ENCODE measurements at places on chromosomes 1 and 21.

DNA sequence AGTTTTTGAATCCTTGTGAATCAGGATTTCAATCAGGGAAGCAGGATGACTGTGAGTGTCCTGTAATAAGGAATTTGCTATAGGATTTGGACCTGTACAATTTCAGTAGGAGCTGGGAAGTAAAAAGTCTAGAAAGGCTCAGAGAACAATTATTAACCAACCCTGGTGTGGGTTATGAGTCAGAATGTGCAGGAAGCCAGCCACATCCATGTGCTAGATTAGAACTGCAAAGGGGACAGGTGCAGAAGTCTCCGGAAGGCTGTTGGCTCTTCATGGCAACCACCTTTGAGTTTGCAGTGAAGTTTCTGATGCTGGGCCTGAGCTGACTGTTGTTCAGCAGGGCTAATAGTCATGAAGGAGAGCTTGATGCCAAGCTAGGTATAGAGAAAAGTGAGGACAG is 70.7 kb downstream of the SPATA46 start:
- DNase-seq, result no peak

GRCh38 chr1:157691285-157691920 is 9.2 kb downstream of the FCRL3 start:
- DNase-seq, result no peak

DNA sequence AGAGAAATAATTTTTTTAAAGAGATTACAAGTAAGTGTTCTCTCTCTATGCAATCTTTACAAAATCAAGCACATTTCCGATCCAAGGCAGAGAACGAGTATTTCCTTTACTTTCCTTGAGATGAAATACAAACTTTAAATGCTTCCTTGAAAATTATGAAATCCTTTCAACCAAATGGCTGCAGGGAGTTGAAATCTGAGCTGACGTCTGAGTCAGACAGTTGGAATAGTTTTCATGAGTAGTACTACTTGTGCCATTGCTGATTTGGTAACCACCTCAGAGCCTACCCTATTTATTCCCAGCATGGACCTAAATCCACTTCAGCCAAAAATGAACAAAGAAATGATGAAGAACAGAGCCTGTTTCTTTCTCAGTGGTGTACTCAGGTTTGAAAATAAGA is 183.6 kb downstream of the GIPC2 start:
- no peak for DNase-seq

- DNase-seq, result no peak
Measured at GRCh38 chr1:227343727-227344551, 25.6 kb upstream of the CDC42BPA start.

GRCh38 chr1:12450090-12450755 is 167.8 kb downstream of the DHRS3 start:
- no peak for DNase-seq

- DNase-seq, result no peak
Measured at GRCh38 chr1:230957580-230957989, 21.1 kb downstream of the TTC13 start.

DNA sequence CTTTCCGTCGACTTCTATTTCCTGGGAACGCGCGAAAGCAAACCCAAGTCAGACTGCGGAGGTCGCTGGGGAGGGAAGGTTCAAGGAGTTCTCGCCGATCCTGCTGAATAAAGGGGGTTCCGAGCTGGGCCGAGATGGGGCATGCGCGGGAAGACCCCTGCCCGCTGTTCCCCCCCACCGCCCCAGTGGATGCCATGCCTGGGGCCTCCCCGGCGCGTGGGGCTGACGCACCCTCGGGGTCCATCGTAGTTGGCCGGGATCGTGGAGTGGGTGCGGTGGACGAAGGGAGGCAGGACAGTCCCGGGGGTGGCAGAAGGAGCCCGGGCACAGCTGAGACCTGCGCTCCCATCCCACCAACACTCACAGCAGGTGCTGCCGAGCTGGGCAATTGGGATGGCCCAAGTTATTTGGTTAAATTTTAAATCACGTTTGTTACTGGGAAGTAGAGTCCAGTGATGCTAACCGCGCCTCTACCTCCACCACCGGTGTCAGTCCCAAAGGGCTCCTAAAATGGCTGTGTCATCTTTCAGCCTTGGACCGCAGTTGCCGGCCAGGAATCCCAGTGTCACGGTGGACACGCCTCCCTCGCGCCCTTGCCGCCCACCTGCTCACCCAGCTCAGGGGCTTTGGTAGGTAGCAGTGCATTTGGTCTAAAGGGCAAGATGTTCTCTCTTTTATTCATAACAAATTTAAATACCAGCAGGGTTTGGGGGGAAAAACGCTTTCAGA is 801 bp downstream of the MX1 start:
- no peak for DNase-seq

GRCh38 chr1:229665912-229666558 is 40.0 kb downstream of the URB2 start:
- DNase-seq, result no peak

DNA sequence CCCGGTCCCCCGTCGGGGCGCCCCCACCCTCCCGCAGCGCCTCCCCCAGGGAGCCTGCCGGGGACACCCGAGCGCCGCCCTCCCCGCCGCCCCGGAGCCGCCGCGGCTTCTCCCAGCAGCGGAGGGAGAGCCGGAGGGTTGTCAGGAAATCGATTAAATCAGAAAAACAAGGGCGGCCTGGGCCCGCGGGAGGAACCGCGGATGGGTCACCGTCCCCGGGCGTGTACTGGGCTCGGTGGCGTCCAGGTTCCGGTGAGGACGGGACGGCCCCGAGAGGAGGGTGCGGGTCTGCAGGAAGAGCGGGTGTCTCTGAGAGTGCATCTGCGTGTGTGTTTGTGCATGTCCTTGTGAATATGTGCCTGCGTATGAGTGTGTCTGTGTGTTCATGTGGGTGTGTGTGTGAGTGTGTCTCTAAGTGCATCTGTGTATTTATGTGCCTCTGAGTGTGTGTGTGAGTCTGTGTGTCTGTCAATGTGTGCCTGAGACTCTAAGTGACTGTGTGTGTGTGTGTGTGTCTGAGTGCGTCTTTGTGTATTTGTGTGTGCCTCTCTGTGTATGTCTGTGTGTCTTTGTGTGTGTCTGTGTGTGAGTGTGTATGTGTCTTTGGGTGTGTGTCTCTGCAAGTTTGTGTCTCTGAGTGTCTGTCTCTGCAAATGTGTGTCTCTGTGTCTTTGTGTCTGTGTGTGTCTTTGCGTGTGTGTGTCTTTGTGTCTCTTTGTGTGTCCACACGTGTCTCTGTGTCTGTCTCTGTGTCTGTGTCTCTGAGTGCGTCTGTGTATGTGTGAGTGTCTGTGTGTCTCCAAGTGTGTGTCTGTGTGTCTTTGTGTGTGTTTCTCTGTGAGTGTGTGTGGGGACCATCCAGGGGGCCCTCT is 1.1 kb downstream of the SPSB1 start:
- no peak for DNase-seq

- DNase-seq, result no peak
Measured at GRCh38 chr1:3656450-3657095, 4.3 kb downstream of the TP73 start.

DNA sequence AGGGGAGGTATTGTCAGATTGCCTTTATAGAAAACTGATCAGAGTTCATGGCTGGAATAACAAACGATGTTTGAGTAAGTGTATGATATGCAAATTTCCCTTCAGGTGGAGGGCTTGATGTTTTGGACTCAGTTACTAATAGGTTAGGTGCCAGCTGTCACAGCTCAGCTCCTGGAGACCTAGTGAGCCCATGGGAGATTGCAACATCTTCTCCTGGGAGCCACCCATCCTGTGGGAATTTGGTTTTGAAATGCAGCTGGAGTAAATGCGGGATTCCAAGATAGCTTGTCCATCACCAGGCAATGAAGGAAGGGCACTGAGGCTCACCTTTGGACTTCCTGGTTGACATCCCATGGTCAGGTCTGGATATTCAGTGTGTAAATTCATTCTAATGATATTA is 211.4 kb upstream of the NRIP1 start:
- no peak for DNase-seq

DNA sequence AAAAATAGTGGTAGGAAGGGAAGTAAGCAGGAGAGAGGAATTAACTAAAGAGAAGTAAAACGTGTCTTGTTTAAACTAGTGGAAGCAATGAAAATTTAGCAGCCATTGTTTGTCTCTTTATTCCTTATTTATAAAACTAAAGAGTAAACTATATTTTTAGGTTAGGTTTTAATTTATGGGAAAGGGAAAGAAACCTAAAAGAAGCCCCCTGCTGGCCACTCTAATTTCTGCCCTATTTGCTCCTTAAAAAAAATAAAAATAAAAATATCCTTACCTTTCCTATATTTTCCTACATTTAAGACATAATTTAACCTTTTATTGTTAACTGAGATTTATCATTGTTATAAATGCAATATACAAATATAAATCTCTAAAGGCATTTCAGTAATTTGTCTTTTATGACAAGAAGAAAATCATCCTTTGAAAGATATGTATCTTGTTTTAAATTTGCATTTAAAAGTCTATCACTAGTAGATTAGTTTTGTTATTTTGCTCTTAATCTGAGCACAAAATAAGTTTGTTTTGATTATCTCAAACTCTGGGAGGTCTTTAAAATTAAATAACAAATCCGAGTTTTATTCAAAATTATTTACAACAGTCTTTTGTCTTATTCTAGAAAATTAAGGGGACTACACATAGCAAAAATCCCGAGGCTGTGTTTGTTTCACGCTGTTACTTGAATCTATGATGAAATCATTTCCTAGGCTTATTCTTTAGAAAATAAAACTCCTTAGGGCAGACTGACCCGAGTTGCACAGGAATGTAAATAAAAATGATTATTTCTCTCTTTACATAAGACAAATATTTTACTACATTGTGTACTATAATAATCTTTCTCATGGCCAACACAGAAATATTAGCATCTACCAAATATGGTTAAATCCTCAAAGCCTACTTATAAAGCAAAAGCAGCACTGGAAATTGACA is 201.7 kb downstream of the NRIP1 start:
- no peak for DNase-seq

DNA sequence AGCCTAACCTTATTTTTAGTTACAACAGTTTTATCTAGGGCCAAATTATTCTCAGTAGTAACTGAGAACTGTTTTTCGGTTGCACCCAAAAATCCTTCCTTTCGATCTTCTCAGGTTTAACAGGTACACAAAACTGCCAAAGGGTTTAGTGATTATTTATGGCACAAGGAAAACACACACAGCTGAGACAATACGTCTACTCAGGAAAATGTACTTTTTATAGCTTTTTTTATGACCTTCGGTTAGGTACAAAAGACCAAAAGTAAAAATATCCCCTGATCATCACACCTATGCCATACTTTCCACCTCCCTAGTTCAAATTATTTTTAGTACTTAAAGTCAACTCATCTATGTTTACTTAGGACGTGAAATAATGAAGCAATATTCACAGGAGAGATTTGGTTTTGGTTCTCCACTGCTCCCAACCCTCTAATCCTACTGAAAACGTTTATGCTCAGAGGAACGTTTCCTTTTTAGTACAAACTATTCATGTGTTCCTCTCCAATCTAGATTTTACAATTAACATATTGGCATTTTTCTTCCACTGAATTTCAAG is 48.7 kb downstream of the TTLL7 start:
- no peak for DNase-seq

GRCh38 chr1:13948888-13949391 is 249.0 kb downstream of the PRDM2 start:
- DNase-seq, result no peak

- DNase-seq, result no peak
Measured at GRCh38 chr1:241513378-241513777, 6.2 kb downstream of the FH start.

DNA sequence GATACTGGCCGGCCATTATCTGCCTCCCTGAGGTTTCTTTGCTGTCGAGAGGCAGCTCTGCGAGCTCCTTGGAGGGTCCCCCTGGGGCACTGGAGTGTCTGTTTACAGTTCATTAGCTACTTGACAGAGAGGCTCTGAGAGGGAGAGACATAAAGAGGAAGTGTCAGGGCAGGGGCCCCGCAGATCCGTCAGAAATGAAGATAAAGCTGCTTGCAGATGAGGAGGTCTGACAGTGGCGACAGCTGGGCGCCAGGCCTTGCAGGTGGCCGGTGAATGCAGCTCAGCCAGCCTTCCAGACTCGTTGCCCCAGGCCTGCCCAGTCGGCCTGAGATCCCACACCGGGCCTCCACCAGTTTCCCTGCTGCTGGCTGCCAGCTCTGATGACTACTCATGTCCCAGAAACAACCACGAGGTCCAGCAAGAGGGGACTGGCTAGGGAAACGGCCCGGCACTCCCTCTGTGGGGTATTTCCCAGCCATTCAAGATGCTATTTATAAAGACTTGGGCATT is 84.7 kb downstream of the DISP3 start:
- DNase-seq, result no peak

DNA sequence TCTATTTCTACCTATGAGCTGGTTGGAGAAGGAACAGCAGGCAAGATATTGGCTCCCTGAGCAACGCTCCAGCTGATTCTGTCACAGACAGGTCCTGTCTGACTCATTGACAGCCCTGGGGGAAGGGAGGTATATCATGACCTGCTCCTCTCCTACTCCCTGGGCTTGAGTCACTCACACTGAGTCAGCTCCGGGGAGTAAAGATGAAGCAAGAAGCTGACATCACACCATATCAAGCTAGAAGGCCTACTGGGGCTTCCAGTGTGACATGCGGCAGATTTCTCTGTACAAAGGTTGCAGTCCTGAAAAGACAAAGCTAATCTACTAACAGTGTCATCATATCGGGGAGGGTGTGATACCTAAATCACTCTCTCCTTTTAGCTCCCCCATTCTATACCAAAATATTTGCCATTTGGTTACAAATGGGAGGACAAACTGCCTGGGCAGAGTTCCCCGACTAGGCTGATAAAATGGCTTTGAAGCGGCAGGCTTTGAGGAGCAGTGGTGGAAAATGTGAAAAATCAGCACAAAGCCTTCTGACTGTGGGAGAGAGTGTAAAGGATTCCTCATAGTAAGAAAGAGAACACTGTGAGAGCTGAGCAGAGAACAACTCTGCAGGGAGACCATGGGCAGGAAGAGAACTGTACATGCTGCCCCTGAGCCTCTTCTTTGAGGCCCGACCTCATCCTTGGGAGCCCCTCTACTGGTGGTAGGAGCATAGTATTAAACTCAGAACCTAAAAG is 15.5 kb downstream of the PI4KB start:
- DNase-seq, result peak; percentile 21

DNA sequence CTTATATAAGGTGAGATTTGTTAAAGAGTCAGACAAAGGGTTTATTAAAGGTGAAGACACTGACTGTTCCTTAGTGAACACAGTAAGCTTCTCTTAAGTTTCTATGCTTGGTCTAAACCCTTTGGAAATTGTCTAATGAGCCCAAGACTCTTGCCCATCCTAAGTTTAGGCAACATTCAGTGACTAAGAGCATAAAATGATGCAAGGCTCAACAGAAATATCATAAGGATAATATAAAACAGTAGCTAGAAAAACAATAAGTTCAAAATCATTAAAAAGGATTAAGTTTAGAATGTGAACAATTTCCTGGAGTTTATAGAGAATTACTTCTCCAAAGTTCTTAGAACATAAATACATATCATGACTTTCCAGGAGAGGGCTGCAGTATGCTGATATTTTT is 108.9 kb upstream of the PDC start:
- no peak for DNase-seq

Measured in stimulated activated CD8-positive, alpha-beta memory T cell treated with anti-CD3 and anti-CD28 coated beads, Interleukin-7, amount 100 ng/mL, for 1 hour (primary cell).